ENCODE measurements at places on chromosomes 12 and 14. TPM values are rescaled to one million over a fixed set of nuclear protein-coding genes. Genes with fewer than 3 reads are reported as not detected.

DNA sequence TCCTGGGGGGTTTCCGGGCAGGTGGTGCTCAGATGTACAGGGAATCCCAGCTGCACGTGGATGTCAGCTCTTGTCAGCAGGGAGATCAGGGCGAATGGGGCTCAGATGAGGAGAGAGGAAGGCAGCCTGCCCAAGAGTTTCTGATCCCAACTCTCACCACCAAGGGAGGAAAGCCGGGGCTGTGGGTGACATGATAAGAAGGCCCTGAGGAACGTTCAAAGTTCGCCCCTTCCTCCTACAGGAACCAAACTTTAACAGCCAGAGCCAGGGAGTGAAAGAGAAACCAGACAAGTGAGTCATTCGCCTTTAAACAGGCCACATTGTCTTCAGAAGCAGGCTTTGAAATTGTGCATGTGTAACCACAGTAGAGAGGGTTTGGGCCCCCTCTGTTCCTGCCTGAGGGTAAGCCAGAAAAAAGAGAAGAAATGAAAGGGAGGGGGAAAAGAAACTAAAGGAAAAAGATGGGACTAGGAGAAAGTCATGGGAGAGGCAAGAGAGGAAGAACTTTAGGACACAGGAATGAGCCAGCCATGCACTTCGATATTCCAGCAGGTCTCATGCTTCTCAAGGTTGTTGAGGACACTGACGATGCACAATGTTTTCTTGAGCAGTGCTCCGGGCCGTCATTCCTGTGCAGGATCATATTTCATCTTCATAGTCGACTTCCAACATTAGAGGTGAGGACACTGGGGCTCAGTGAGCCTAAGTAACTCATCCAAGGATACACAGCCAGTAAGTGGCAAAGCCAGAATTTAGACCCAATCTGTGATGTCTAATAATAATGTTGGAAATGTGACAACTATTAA lies 691.4 kb upstream of the TBX3 start:
- no peak for DNase-seq

CARMIL3 gene
- 0.04 TPM for total RNA-seq

- DNase-seq: no peak
Measured at GRCh38 chr14:67575684-67576083, 24.4 kb downstream of the PIGH start.

GRCh38 chr14:89217891-89218290 lies 199.1 kb downstream of the FOXN3 start:
- no peak for DNase-seq

- DNase-seq: no peak
Measured at GRCh38 chr12:57233357-57234232, 4.1 kb downstream of the SHMT2 start.

PMEL gene
- total RNA-seq: 0.33 TPM

DNA sequence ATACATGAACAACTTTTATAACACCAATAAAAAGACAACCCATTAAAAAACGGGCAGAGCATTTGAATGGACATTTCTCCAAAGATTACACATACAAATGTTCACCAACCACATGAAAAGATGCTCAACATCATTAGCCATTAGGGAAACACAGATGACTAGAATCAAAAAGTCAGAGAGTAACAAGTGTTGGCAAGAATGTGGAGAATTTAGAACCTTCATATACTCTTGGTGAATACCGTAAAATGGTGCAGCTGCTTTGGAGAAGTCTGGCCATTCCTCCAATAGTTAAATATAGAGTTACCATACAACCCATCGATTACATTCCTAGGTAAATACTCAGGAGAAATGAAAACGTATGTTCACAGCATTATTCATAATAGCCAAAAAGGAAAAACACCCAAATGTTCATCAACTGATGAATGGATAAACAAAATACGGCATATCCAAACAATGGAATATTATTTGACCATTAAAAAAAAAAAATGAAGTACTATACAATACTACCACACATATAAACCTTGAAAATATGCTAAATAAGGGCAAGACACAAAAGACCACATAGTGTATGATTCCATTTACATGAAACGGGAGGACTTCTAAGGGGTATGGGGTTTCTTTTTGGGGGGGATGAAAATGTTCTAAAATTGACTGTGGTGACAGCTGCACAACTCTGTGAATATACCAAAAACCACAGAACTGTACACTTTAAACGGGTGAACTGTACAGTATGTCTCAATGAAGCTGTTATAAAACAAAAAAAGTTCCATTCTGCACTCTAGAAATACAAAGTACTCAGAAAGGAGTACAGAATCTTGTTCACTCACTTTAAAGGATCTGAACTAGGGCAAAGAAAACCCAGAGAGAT lies 3.2 kb downstream of the CORO1C start:
- DNase-seq: no peak

DNA sequence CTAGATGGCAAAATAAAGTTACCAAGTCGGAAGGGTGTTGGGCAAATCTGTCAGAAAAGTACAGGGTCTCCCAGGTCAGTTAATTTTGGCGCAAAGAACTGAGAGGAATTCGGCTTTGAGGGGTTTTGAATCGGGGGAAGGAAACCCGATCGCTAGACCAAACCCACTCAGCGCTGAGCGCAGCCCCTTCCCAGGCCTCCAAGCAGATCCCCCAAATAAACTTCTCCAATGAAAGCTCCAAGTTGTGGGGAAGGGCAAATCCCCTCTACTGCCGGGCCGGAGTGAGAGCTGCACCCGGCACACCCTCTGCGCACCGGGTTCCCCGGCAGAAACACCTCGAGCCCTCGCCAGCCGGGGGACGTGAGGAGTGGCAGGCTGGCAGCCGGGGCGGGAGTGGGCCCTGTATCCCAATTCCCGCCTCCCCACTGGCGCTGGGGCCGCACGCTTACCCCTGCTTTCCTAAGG lies 441 bp downstream of the E2F7 start:
- no peak for DNase-seq

REP15 gene
- 1.3 TPM for total RNA-seq

- no peak for DNase-seq
Measured at GRCh38 chr14:70858641-70859040, 48.6 kb upstream of the PCNX1 start.

GRCh38 chr12:38162708-38163441 lies 153.7 kb upstream of the ALG10B start:
- DNase-seq: no peak

DNA sequence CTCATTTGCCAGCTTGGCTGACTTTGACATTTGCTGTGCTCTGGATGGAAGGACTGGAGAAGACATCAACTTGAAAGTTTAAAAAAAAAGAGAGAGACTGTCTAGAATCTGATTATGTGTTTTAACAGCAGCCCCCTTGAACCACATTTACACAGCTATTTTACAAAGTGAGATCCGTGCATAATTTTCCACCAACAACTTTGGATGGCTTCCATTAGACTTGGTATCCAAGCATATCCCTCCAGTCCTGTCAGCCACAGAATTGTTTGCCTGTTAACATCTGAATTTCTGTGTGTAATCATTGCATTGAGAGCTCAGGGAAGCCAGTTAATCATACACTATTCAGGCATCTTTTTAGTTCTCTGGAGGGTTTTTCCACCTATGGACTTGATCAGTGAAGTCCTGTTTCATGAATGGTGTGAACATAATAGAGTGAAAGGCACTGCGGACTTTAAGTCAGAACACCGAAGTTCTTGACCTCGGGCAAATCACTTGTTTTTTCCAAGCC lies 93.7 kb downstream of the SAMD4A start:
- no peak for DNase-seq

TAS2R19 gene
- total RNA-seq: 4.1 TPM

IFI27L2 gene
- 38.5 TPM for total RNA-seq

DNA sequence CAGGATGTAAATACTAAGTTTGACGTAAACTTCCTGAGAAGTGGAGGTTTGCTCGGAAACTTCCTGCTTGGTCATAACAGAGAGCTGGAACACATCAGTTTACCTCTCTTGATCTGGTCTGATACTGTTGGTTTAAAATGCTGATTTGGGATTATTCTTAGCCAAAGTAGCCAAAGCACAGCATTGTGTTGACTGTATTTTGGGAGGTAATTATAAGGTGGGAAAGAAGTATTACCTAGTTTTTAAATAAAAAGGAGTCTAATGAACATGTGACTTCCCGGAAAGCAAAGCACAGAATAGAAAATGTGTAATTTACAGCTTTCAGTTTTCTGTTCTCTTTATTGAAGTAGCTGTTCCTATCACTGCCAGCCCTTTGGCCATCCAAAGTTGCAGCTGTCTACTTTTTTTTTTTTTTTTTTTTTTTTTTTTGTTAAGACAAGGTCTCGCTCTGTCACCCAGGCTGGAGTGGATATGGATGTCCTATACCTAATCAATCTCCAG lies 52.2 kb upstream of the SRP54 start:
- DNase-seq: no peak

GRCh38 chr14:49033131-49033530 lies 553.0 kb downstream of the RPS29 start:
- no peak for DNase-seq

MYG1 gene
- total RNA-seq: 50.5 TPM

GRCh38 chr12:2306735-2307134 lies 253.9 kb downstream of the CACNA1C start:
- DNase-seq: no peak

DNA sequence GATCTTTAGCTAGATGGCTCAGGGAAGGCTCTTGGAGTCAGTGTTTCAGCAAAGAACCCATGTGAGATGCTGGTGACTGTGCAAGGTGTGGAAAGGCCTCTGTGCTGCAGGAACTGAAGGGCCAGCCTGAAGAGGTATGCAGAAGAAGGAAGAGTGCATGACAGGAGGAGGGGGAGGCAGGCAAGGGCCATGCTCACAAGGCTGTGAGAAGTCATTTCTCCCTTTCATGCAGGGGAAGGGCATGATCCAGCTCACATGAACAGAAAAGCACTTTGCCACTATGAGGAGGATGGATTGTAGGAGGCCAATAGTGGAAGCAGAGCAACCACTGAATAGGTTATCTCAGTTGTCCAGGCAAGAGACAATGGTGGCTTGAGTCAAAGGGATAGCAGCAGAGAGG lies 83.7 kb downstream of the SSPN start:
- no peak for DNase-seq

All from pulmonary artery endothelial cell (primary cell).